RKO (cell line): ENCODE measurements at places on chromosomes 4 and X.

- DNase-seq = no peak
Measured at GRCh38 chr4:73272816-73273215, 14.2 kb upstream of the ANKRD17 start.

- DNase-seq = no peak
Measured at GRCh38 chrX:136291824-136292223, 8.9 kb upstream of the ADGRG4 start.

DNA sequence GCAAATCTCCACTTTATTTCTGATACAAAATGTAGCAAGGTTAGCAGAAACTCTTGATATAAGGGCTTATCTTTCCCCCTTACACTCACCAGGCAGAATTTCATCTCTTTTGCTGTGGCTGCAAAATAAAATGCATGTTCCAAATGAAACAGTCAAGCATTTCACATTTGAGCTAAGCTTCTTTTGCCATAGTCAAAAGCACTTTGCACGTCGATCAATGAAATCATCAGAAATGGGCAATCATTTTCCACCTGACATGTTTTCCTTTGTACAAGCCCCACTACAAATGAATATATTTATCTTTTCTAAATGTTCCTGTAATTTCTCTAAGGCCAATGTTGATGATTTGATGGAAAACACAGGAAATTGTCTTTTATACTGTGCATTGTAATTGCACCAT is 178.4 kb downstream of the ANKRD50 start:
- DNase-seq = no peak

DNA sequence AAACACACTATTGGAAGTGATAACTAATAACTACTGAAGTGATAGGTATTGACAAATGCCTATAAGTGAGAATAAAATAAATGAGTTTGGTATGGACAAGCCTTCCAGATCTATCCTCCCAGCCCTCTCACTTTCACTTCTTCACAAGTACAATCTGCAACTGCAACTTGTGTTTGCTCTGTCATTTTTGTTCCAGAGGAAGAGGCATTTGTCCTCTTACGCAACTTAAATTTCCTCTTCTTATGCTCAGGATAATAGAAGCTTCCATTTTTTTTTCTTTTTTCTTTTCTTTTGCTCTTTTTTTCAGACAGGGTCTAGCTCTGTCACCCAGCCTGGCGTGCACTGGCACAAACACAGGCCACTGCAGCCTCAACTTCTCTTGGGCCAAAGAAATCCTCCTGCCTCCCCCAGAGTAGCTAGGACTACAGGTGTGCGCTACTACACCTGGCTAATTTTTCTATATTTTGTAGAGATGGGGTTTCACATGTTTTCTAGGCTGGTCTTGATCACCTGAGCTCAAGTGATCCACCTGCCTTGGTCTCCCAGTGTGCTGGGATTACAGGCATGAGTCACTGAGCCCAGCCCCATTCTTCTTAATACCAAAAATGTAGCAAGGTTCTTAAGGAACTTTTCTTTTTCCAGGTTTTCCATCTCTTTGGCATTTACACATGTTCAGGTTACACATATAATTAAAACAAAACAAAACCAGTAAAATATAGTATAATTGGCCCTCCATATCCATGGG is 73.1 kb downstream of the PDGFC start:
- DNase-seq = no peak

- no peak for DNase-seq
Measured at GRCh38 chr4:19721587-19721986, 530.1 kb upstream of the SLIT2 start.

DNA sequence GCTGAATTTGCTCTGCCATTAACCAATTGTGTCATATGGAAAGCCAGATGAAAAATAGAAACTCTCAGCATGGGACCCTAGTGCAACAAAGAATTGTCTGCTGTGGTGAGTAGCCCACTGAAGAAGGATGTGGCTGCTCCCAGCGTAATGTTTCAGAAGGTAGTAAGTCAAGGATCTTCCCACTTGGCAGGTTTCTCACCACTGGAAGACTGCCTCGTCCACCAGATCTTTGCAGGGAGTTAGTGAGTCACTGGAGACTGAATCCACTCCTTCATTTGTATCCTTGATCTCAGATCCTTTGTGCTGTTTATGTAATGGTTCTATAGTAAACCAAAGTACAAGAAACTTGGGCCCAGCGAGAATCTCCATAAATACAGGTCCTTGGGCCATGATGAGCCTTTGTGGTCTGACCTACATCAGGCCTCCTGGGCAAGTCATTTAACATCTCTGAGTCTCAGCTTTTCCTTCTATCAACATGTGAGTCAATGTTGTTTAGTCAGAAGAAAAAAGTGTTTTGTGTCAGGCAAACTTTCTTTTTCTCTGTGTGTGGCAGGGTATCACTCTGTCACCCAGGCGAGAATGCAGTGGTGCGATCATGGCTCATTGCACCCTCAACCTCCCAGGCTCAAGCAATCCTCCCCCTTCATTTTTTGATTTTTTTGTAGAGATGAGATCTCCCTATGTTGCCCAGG is 78.0 kb upstream of the CCDC160 start:
- no peak for DNase-seq

DNA sequence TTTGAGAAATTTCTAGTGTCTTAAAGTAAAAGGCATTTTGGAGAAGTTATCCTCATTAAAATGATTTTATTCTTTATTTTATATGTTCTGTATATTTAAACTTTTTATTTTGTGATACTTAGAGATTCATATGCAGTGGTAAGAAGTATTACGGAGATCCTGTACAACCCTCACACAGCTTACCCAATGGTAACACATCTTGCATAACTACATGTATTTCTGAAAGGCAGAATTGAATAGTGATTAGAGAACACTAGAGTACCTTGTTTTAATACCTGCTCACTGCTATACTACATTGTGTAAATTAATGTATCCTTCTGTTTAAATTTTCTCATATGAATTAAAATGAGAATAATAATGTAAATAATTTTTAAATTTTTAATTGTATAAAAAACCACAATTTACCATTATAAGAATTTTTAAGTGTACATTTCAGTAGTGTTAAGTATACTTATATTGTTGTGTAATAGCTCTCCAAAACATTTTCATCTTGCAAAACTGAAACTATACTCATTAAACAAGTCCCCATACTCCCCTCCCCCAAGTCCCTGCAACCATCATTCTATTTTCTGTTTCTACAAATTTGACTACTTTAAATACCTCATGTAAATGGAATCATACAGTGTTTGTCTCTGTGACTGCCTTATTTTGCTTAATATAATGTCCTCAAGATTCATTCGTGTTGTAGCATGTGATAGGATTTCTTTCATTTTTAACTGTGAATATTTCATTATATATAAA is 45.4 kb downstream of the INTS12 start:
- DNase-seq = no peak

GRCh38 chr4:7584098-7584497 is 149.4 kb upstream of the PSAPL1 start:
- DNase-seq = no peak

DNA sequence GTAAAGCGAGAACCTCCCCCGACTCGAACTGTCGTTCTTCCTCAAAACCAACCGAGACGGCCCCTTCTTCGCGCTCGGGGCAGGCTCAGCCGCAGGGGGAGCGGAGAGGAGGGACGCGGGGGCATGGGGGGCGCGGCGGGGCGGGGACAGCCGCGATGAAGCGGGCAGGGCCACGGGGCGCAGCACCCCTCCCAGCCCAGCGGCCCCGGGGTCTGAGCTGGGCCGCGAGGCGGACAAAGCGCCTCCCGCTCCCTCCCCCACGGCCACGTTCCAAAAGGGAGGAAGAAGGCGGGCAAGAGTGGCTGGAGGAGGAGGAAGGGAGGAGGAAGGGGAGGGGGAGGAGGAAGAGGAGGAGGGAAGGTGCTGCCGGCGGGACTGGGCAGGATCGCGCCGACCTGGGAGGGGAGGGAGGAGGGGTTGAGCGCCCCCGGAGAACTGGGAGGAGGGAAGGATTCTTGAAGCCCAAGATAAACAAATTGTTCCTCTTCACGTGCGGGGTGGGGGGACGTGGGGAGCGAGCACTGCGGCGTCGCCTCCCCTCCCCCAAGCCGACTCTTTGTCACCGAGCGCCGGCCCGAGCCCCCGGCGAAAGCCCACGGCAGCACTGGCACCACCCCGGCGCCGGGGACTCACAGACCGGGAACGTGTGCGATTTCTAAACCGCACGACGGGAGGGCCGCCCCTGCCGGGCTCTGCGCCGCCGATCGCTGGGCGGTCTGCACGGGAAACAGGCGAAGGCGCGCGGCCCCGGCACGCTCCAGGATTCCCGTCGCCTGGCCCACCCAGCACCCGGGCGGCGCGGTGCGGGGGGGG is 2.9 kb downstream of the MAML3 start:
- peak; percentile 82 for DNase-seq

- no peak for DNase-seq
Measured at GRCh38 chr4:6292376-6293096, 22.9 kb downstream of the WFS1 start.

DNA sequence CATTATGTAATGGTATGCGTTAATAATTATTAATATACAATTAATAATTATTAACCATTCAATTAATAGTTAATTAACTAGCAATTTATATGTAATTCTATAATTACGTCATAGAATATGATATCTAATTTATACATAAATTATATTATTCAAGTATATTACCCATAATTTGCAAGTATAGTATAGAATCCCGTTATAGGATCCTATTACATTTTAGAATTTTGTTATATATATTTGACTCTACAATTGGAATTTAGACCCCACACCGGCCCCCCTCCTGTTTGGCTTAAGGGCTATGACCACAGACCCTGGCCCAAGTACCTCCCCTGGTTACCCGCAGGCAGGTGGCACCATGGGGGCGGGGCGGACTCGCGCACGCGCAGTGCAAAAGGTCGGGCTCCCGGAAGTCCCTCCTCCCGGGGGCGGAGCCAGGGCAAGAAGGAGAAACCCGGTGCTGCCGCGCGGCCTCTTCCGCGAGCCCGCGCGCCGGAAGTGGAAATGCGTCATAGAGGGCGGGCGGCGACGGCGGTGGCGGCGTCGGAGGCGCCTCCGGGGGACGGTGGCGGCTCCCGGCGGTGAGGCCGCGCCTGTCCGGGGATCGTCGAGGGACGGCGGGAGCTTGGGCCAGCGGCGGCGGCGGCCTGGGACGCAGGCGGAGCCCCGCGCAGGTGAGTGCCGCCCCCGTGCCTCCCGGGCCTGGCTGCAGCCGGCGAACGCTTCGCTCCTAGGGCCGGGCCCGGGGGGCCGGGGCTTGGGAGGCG is at the start of gene AKAP17A:
Gene AKAP17A, plus strand, starts transcription at position 503 of the 761 bp plus-strand sequence. CDS start 1,859 bp downstream, outside the sequence.
- peak; percentile 93 for DNase-seq

DNA sequence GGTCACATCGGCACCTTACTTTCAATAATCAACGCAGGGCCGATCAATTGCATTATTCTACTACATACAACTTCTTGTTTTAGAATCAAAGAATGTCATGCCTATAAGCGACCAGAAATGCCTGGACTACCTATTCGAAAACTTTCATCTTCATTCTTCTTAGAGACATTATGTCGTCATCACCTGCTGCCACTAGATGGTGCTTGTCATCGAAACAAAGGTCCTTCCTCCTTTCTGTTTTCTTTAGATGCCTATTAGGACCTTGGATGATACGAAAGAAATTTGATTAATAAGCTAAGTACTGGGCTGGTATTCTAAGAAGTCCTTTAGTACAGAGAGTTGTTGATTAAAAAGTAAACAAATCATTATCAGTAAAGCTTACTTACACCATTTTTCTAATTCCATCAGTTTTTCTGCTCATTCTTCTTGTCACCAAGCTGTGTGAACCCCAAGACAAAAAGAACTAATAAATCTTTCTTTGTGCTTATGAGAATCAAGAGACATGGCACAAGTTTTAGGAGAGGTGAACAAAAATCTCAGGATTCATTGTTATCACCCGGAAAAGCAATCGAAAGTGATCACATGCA is 154.5 kb upstream of the SLC4A4 start:
- peak; percentile 74 for DNase-seq

DNA sequence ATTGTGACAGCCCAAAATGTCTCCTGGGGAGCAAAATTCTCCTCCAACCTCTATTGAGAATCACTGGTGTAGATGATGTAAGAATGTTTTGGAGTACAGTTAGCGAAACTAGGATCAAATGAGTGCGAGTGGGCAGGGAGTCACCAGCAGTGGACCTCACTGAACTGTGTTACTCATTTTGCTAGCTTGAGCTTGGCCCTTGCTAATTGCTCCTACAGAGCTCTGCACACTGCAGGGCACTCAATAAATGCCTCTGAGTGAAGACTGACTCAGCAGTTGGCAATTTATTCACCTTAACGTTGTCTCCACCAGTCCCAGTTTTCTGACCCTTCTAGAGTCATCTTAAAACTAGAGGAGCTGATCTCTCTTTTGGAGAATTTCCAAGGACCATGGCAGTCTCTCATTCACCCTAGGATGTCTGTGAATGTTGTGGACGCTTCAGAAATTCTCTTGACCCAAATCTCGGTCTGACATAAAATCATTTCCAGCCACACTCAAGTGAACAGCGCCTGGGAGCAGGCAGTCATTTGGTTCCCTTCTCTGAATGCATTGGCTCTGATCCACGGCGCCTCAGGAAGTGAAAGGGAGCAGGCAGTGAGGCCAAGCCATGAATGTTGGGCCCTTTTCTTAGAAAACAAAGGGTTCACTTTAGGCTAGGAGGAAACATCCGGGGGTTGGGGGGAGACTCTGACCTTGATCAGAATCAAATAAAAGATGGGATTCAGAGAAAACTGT is 148.1 kb downstream of the NWD2 start:
- DNase-seq = peak; percentile 29

GRCh38 chr4:34198966-34199365 is 2045.3 kb downstream of the ARAP2 start:
- no peak for DNase-seq

- no peak for DNase-seq
Measured at GRCh38 chr4:121800638-121800960, 524 bp upstream of the EXOSC9 start.

DNA sequence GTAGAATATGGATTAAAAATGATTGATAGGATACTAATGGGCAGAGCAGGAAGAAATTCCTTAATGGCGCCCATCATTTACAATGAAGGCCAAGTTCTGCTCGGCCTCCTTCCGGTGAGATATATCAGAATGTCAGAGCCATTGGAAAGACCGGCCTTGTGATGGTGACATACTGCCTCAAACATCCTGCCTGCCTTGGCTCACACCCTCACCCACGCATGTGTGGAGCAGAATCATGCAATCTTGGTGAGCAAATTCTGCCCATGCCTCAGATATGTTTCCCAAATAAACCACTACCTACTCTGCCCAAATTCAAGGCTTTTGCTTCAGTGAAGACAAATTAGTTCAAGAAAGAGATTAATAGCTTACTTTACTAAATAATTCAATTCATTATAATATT is 163.3 kb downstream of the MID1 start:
- no peak for DNase-seq

- no peak for DNase-seq
Measured at GRCh38 chr4:140281828-140282552, 91.5 kb upstream of the SCOC start.
